ENCODE measurements at places on chromosomes 3 and 15.

GRCh38 chr3:48155122-48155521 is 33.1 kb downstream of the CDC25A start:
- no peak for DNase-seq

GRCh38 chr15:62809968-62810260 is 232.6 kb upstream of the TPM1 start:
- no peak for DNase-seq

DNA sequence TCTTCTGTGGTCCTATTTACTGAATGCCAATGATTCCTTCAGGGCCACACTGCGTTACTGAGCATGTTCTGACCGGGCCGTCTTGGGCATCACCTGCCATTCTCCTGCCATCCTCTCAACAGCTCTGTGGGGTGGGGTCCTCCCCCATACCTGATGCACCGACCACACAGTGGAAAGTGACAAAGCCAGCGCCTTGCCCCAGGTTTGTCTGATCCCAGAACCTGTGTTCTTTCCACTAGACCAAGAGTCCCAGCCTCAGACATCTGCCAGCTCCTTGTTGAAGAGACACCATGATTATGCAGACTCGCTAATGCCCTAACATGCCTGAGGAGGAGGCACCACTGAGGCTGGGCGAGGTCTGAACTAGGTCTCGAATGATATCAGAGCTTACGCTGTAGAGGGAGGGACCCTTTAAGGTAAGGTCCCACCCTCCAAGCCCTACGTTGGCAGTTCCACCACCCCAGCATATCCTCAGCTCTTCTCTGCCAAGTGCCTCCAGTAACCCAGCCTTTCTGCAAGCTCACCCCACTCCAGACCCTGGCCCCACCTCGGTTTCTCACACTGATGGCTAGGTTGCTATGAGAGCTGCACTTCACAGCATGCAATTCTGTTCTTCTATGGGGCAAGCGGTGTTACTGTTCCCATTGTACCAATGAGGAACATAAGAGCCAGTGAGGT is 29.8 kb upstream of the PLXNA1 start:
- DNase-seq = no peak

DNA sequence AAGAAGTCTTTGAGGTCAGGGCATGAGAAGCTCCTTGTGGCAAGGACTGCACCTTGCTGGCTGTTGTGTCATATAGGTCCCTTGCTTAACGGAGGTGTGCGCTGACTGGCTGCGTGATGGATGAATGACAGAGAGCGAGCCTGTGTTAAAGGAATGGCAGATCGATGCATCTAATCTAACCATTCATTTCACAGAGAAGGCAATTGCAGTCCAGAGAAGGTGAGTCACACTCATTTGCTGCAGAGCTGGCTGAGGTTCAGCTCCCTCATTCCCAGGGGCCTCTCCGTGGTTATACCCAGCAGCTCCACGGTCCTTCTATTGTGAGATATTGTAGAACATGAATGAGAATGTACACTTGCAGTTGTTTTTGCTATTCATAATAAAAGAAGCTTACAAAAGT is 289.3 kb downstream of the EPHB1 start:
- DNase-seq = no peak

- DNase-seq = no peak
Measured at GRCh38 chr15:37619358-37620042, 314.9 kb upstream of the TMCO5A start.

GRCh38 chr15:77682564-77682963 is 49.9 kb upstream of the LINGO1 start:
- no peak for DNase-seq

DNA sequence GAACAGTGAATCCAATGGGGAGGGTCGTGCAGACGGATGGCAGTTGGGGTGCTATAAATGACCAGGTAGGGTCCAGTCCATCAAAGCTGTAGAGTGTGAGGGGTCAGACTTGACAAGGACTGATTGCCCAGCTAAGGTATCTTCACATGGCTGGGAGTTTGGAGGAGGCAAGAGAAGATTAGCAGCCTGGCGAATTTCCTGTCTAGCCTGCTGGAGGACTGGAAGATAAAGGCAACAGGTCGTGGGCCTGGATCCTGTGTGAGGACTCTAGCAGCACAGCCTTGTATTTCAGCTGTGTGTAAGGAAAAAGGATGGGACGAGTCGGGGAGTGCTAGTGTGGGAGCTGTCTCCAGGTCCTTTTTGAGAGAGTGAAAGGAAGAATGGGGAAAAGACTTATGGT is 17.6 kb downstream of the CCR5AS start:
- DNase-seq = no peak

- no peak for DNase-seq
Measured at GRCh38 chr15:58689646-58690045, 59.9 kb downstream of the ADAM10 start.

DNA sequence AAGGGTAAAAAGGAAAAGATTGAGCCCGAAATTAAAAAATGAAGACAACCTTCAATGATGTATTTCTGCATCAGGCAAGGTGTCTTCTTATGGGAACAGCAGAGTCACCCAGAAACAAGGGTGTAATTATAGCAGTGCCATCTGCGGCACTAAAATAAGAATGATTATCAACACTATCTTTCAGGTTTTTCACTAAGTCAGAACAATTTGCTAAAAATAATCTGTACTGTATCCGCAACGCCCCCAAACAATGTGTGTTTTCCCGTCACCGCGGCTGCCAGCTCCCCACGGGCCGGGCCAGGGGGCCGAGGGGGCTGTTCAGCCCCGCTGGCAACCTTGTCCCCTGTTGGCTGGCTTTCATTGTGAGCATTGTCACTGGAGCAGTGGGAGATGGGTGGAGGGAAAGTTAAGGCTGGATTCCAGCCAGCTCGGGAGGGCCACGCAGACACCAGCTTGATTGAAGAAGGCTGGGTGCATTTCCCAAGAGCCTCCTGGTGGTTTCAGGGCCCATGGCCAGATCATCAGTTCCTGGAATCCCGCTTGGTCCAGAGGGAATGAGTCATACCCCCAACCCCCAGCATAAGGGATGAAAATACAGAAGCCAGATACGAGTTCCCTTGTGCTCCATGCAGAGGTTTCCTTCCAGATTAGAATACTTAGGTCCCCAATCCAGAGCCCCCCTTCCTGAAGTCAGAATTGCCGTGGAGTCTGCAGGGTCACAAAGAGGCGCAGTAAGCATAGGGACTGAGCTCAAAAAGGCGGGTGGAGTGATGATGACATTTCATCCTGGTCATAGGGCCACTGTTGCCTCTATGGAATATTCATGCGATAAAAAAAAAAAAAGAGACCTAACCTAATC is 90.2 kb upstream of the KLF13 start:
- DNase-seq = peak; percentile 87

DNA sequence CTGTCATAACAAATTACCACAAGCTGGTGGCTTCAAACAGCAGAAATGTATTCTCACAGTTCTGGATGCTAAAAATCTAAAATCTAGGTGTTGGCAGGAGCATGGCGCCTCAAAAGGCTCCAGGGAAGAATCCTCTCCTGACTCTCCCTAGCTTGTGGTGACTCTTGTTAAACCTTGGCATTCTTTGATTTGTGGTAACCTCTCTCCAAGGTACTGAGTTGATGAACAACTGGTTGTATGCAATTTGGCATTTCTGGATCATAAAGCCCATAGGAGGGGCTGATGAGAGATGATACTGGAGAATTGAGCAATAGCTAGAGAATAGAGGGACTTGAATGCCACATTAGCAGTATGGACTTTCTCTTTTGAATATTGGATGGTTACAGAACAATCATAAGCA is 821.8 kb downstream of the TBL1XR1 start:
- no peak for DNase-seq

GRCh38 chr15:23038726-23039142 is 635 bp downstream of the TUBGCP5 start:
- DNase-seq = peak; percentile 11

GRCh38 chr3:87501076-87501475 is 224.7 kb upstream of the POU1F1 start:
- no peak for DNase-seq

- no peak for DNase-seq
Measured at GRCh38 chr15:73601451-73602445, 31.4 kb downstream of the NPTN start.

DNA sequence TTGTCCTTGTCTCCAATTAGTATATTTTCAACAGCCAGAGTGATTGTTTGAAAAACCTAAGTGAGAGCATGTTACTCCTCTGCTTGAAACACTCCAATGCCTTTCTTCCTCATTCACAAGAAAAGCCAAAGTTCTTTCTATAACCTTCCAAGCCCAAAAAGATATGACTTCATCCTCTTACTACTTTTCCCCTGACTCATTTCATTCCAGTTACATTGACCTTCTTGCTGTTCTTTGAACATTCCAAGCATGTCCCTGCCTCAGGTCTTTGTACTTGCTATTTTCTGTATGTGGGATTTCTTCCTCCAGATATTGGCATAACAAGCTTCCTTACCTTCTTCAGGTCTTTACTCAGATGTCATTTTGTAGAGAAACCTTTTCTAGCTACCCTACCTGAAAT is 28.3 kb downstream of the EHHADH start:
- no peak for DNase-seq
